ENCODE measurements at places on chromosomes 2 and 18.

DNA sequence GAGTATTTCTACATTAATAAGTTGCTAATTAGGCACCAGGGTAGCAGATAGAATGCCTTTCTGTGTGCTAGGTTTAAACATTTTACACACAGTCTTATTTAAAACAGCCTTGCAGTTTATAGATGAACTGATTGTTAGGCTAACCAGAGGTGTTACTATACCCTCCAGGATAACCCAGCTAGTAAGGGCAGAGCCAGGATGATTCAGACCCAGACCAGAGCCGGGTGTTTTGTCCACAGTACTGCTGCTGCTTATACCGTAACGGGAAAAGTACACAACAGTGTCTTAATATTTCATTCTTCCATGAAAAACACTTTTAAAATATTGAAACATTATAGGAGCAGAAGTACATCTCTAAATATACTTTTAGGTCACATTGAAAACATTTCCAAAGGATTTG is 82.7 kb downstream of the MALT1 start:
- no peak for DNase-seq

- no peak for DNase-seq
Observed at GRCh38 chr2:122749405-122749804, 994.0 kb downstream of the TSN start.

GRCh38 chr2:24635181-24635580 is 144.1 kb downstream of the NCOA1 start:
- no peak for DNase-seq

DNA sequence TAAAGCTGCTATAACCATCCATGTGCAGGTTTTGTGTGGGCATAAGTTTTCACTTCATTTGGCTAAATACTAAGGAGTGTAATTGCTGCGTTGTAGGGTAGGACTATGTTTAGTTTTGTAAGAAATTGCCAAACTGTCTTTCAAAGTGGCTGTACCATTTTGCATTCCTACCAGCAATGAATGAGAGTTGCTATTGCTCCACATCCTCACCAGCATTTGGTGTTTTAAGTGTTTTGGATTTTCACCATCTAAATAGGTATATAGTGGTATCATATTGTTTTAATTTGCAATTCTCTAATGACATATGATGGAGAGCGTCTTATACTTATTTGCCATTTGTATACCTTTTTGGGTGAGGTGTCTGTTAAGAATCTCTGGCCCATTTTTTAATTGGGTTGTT is 12.2 kb downstream of the TWSG1 start:
- no peak for DNase-seq

- no peak for DNase-seq
Observed at GRCh38 chr18:35732636-35733035, 151.1 kb downstream of the GALNT1 start.

- no peak for DNase-seq
Observed at GRCh38 chr2:189685540-189686229, 11.2 kb downstream of the ANKAR start.

DNA sequence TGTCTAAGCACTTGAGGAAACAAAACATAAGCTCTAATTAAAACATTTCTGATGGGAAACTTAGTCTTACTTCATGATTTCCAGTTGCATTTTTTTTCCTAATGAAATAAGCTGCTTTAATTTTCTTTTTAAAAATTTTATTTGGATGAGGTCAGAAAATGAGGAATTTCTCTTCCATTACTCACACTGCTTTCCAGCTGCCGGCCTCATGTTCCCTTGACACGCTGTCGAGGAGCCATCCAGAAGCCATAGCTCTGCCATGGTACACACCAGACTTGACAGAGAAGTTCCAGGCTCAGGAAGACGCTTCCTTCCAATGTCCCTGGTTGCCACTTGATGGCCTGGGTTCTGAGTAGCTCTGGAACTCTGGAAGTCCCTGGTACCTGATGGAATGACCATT is 12.1 kb upstream of the MAPRE2 start:
- DNase-seq = peak; percentile 26

DNA sequence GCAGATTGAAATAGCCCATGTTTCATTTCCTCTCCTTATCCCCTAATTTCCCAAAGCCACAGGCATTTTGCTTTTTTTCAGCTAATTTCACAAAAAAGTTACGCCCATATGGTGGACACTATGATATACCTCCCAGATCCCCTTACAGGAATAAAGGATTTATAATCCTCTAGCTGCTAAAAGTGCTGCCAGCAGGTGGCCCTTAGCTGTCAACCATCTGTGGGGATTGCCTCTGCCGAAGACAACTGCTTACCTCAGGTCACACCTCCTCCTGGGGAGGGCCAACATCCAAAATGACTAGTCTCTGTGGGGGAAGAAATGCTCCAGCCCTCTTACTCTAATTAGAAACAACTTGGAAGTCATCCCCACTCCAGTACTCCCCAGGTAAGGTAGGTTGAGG is 61.0 kb upstream of the EPB41L3 start:
- DNase-seq = no peak

DNA sequence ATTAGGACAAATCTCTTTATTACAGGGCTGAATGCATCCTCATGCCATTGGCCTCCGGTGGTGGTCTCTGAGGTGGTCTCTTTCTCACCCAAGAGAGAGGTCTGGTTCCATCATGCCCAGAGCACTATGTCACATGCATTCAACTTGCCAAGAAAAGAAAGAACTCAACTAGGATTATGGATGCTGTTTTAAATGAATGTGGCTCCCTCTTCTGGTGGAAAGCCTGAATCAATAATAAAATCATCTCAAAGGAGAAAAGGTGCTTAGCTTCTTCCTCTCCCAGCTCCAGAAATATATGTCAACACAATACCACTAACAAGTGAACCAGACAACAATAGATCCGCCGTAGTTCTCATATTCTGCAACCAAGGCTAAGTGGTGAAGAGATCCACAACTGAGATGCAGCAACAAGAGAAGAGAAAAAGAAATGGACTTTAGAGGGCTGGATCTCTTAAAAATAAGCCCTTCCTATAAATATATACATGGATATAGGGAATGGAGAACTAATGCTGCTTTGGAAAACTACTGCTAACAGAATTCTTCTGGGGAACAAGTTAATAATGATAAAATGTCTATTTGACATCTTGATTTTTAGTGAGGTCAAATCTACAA is 396.8 kb downstream of the NCKAP5 start:
- DNase-seq = no peak

All from psoas muscle (tissue), 8 donors.